ENCODE measurements at places on chromosomes 2 and 18. TPM values are rescaled to one million over a fixed set of nuclear protein-coding genes. Genes with fewer than 3 reads are reported as not detected.

DNA sequence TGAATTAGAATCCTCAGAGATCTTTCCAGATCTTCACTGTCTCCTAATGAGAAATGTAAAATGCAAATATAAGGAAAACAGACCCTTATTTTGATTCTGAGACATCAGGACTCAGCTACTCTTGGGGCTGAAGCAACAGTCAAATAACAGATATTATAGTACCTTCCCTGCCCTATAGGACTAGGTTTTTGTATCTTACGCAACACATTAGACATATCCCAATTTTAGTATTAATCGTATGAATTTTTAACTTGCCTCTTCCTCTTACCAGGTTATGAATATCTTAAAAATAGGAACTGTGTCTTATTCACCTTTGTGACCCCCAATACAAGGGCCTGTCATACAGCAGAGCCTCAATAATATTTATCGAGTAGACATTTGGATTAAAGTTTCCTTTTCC is 12.0 kb upstream of the SLC25A52 start:
- no peaks in the 10 kb centered on the region for H3K27me3 ChIP-seq
- H3K27ac ChIP-seq, result no peak overlapping the region
- H3K4me1 ChIP-seq, result no peaks in the 10 kb centered on the region
- no peak overlapping the region for H3K4me3 ChIP-seq

DNA sequence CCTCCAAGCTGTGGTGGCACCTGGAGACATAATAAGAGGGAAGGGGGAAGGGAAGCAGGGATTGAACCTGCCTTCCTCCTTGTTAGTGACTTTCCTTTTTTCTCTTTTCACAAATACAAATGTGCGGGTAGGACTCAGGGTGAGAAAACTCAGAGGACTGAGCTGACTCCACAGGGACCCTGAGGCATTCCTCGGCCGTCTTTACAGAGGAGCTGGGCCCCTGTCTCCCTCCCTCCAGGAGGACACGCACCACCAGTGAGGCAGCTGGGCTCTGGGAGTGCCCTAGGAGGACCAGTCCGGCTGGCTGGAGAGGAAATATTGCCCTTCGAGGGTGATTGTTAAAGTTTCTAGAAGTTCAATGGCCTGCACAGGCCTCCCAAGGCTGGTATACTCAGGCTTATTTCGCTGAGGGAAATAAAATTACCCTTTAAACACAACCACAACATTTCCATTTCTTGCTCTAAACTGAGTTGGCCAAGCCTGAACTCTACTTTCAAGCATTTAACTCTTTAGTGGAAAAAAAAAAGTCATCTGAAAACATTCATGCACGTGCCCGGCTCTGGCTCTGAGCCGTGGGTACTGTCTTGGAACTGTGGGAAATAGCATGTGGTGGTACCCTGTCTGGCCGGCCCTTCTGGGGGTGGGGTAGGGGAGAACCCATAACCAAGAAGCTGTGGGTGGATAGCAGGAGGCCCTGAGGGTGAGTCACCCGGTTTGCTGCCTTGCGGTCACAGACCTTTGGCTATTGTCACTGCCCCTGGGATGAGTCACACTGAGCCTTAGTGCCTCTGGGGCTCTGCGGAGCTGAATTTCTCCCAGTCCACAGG is 116.0 kb downstream of the COPS8 start:
- no peaks in the 10 kb centered on the region for H3K27me3 ChIP-seq
- H3K4me1 ChIP-seq, result no peaks in the 10 kb centered on the region
- no peak overlapping the region for H3K27ac ChIP-seq
- no peak for DNase-seq
- H3K36me3 ChIP-seq, result no peaks in the 10 kb centered on the region

The RASGRP3 gene
- total RNA-seq, result 67.5 TPM

DNA sequence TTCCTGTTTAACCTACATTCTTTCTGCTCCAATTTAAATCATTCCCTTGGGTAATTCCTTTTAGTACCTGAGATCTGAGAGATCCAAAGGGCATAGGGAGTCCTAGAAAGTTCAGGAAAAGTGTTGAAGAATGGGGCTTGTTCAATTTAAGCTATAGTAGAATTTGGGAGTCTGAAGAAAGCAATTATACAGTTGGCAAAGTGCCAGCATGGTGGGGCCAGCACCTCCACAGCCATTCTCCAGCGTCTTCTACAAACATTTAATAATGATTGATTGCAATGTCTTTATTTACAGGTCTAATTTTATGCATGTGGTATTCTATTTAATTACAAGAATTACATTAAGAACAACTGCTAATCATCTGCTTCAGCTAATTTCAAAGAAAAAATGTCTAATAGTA is 957.7 kb upstream of the GYPC start:
- no peak overlapping the region for H3K27ac ChIP-seq
- DNase-seq, result no peak
- no peaks in the 10 kb centered on the region for H3K27me3 ChIP-seq
- no peak overlapping the region for H3K4me3 ChIP-seq

The ACSL3 gene
- total RNA-seq, result 46.0 TPM

DNA sequence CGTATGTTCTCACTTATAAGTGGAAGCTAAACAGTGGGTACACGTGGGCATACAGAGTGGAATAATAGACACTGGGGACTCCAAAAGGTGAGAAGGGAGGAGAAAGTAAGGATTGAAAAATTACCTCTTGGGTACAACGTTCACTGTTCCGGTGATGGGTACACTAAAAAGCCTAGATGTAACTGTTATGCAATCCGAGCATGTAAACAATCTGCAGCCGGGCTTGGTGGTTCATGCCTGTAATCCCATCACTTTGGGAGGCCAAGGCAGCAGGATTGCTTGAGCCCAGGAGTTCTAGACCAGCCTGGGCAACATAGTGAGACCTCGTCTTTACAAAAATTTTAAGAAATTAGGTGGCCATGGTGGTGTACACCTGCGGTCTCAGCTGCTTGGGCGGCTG is 33.1 kb upstream of the TTR start:
- H3K4me1 ChIP-seq, result no peaks in the 10 kb centered on the region
- H3K27me3 ChIP-seq, result no peaks in the 10 kb centered on the region
- H3K36me3 ChIP-seq, result no peaks in the 10 kb centered on the region
- no peak for DNase-seq
- H3K27ac ChIP-seq, result no peak overlapping the region
- H3K4me3 ChIP-seq, result no peak overlapping the region

DNA sequence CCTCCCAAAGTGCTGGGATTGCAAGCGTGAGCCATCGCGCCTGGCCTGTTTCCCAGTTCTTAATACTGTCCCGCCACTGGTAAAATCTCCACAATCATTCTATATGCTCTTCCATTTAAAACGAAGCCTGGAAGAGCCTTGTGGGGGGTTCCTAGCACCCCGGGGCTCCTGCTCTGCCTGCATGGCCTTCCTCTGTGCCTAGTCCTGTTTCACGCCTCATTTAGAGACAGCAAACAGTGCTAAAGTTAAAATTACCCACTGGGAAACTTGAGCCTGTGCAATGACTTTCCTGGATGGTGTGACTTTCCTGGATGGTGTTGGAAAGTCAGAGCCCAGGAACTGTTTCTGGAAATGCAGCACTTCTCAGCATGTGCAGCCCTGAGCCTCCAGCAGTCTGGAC is 55.0 kb downstream of the INPP5D start:
- peaks cover 38% of the 10 kb centered on the region for H3K4me1 ChIP-seq
- H3K27me3 ChIP-seq, result no peaks in the 10 kb centered on the region
- peak overlapping the region; percentile 41 for H3K27ac ChIP-seq
- no peak overlapping the region for H3K4me3 ChIP-seq
- peaks cover 70% of the 10 kb centered on the region for H3K36me3 ChIP-seq

DNA sequence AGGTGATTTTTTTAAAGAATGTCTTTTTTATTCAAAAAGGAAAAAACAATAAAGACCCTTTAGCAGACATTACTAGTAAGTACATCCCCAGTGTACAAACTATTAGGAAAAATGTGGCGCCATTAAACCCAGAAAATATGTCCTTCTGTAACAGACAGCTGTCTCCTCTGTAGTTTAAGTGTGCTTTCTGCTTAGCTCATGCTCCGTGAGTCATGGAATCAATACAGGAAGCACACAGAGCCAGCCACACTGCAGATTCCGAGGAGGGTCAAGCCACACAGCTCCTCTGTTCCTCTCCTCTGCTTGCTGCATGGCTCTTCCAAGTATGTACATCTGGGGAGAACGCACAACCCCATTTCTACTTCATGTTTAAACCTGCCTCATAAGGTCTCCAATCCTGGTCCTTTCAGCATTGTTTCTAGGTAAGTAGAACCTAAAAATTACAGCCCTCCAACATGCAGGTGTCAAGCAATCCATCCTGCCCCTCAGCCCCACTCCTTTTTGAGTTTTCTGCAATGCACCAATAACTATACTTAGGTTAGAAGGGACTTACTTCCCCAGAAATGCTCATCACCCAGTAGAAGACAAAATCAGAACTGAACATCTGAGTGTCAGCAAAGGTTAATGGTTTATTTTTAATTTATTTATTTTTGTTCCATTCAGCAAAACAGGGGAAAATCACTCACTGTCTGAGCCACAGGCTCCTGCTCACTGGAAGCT is 37.5 kb downstream of the ACVR1 start:
- H3K36me3 ChIP-seq, result no peaks in the 10 kb centered on the region
- DNase-seq, result no peak
- no peaks in the 10 kb centered on the region for H3K4me1 ChIP-seq

The TANK gene
- total RNA-seq, result 179 TPM

The CNDP1 gene
- total RNA-seq, result 0.57 TPM

- no peak overlapping the region for H3K4me3 ChIP-seq
- no peak for DNase-seq
- no peaks in the 10 kb centered on the region for H3K4me1 ChIP-seq
- no peaks in the 10 kb centered on the region for H3K36me3 ChIP-seq
Measured at GRCh38 chr18:38895560-38895959, 1330.0 kb upstream of the CELF4 start.

The RGPD5 gene
- total RNA-seq, result 61.1 TPM

DNA sequence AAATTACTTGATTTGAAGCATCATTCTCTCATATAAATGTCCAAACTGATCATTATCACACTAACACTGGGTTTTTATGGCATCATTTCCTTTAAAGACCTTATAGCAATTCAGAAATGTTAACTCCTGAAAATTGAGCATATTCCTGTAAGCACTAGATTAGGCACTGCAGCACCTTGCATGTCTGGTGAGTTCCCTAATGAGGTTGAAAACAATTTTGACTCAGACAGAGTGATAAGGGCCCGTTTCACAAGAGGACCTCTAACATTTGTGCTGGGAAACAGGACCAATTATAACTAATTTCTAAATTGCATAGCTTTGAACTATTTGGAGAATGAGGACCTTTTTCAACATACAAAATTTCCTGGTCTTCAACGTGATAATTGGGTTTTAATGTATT is 69.9 kb downstream of the OSBPL6 start:
- H3K27me3 ChIP-seq, result no peaks in the 10 kb centered on the region
- H3K36me3 ChIP-seq, result no peaks in the 10 kb centered on the region
- no peak overlapping the region for H3K4me3 ChIP-seq
- DNase-seq, result no peak
- no peak overlapping the region for H3K27ac ChIP-seq

DNA sequence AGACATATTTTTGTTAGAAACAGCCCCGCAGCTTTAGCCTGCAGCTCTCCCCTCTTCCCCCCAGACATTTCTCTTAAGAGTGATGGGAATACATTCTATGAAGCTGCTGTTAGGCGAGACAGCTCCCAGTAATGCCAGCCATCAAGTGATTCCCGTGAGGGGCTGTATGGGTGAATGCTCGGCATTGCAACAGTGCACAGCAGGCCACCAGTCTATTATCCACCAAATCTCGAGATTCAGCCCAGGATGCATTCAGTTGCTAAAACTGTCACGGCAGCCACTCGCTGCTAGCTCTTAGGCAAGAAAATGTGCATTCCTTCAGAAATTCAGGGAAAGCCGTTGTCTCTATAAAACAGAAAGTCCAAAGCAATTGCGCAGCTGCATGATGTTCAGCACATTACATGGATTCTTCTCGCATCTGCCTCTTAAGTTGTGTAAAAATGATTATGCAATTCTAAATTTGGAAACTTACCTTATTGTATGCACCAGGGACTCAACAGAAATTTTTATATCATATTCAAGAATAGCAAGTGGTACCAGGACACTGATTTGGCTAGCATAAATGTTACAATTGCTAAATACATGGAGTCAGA is 211.3 kb upstream of the ARL4C start:
- no peak overlapping the region for H3K4me3 ChIP-seq
- H3K27me3 ChIP-seq, result peaks cover 3% of the 10 kb centered on the region
- DNase-seq, result no peak
- H3K27ac ChIP-seq, result no peak overlapping the region
- no peaks in the 10 kb centered on the region for H3K36me3 ChIP-seq

GRCh38 chr2:133484784-133485183 is 83.5 kb downstream of the NCKAP5 start:
- DNase-seq, result no peak
- H3K27me3 ChIP-seq, result no peaks in the 10 kb centered on the region
- no peak overlapping the region for H3K27ac ChIP-seq
- no peaks in the 10 kb centered on the region for H3K36me3 ChIP-seq
- no peaks in the 10 kb centered on the region for H3K4me1 ChIP-seq
- H3K4me3 ChIP-seq, result no peak overlapping the region

The SIX3 gene
- total RNA-seq, result not detected

GRCh38 chr2:128298286-128298685 is 20.4 kb downstream of the HS6ST1 start:
- H3K36me3 ChIP-seq, result no peaks in the 10 kb centered on the region
- DNase-seq, result no peak
- no peak overlapping the region for H3K27ac ChIP-seq
- no peaks in the 10 kb centered on the region for H3K27me3 ChIP-seq
- H3K4me3 ChIP-seq, result no peak overlapping the region

The CIB4 gene
- total RNA-seq, result not detected

The HMSD gene
- not detected for total RNA-seq

The CPO gene
- total RNA-seq, result not detected

The ASIC4 gene
- total RNA-seq, result not detected

The CNTNAP5 gene
- total RNA-seq, result not detected

DNA sequence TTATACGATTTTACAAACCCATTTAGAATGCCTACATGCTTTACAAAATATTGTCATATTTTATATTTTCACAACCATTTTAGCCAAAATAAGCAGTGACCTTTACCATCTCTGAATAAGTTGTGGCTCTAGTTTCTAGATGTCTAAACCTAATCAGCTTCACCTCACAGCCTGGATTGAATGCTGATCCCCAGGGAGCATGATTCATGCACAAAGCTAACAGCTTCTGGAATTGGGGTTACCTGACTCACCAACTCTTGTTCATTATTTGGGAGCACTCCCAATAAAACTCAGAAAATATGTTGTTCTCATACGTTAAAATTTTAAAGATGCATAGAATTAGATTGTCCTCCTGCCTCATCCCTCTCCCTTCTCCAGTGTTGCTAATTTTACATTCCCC is 611.7 kb upstream of the NETO1 start:
- no peak for DNase-seq
- H3K27me3 ChIP-seq, result no peaks in the 10 kb centered on the region
- H3K4me3 ChIP-seq, result no peak overlapping the region
- no peaks in the 10 kb centered on the region for H3K36me3 ChIP-seq

DNA sequence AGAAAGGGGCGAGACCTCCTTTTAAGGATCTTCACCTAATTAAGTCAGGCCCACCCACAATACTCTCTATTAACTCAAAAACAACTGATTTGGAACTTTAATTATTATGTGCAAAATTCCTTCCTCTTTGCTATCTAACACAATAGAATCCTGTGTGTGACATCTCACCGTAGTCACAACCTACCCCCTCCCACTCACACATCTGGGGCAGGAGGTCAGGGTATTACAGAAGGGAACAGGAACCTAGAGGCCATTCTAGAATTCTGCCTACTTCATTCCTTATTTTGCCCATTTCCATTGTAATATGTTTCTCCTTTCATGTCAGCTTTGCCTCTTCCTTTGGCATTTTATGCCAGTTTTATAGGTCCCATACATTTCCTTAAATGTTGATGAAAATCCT is 829.3 kb upstream of the ID2 start:
- DNase-seq, result no peak
- no peaks in the 10 kb centered on the region for H3K4me1 ChIP-seq
- H3K36me3 ChIP-seq, result no peaks in the 10 kb centered on the region
- H3K27me3 ChIP-seq, result peaks cover 4% of the 10 kb centered on the region
- H3K4me3 ChIP-seq, result no peak overlapping the region
- H3K27ac ChIP-seq, result no peak overlapping the region
